ENCODE measurements at places on chromosomes 3 and 15.

- no peak for DNase-seq
These were observed 85.5 kb upstream of the CDV3 start for GRCh38 chr3:133487920-133488540.

GRCh38 chr3:186241910-186242821 is 119.9 kb downstream of the DGKG start:
- peak; percentile 93 for DNase-seq

DNA sequence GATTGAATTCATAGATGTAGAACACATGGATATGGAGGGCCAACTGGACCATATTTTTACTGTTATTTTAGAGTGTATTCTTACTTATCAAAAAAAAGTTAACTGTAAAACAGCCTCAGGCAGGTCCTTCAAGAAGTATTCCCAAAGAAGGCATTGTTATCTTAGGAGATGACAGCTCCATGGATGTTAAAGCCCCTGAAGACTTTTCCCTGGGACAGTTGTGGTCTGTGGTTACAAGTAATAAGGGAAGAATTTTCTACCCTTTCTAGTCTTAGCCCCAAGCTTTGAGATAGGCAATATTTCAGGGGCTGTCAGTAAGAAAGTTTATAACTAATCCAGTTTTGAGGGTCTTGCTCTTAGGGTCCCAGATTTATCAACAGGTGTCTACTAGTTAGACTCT is 62.5 kb downstream of the LRRC49 start:
- DNase-seq: no peak

DNA sequence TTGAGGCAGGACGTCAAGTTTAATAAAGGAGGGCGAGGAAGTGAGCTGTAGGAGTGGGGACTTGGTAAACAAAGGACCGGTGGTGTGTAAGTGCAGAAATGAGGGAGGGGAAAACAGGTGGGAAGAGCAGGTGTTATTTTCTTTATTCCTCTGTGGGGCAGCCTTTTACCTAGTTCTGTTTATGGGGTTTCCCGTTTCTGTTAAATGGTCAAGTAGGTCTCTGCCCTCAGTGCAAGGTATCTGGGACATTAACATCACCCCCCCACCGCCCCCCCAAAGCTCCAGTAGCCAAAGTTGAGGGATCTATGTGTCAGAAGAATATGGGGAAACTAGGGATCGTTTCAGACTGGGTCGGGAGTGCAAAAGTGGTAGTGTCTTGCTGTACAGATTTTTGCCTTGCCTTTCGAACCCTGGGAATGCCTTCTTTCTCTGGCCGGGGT is 893 bp downstream of the MGA start:
- DNase-seq: no peak

DNA sequence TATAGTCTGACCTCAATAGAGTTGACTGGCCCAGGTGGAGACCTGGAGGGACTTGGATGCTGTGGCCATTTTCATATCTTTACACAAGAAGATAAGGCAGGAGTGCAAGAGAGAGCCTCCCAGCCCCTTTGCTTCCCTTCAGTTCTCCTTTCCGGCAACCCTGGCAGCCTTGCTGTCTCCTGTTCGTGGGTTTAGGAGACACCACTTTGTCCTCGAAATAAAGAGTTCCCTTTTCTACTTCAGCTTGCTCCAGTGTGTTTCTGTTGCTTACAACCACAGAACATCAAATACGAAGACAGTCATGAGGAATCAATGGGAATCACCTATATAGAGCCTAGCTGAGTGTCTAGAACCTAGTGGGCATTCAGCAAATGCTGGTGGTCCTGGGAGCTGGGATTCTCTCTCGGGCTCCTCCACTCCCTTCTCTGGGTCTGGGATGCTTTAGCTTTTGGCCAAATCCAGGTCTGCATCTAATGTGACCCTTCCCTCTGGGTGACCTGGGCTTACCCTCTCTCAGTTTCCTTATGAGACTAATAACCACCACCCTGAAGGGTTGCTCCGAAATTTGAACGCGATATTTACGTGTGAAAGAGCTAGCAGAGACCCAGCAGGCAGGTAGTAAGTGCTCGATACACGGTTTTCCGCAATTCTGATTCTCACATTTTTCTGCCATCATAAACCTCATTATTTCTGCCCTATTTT is 44.5 kb downstream of the PCSK6 start:
- DNase-seq: no peak

- DNase-seq: peak; percentile 35
These were observed 703 bp downstream of the PEAK1 start for GRCh38 chr15:77418966-77419835.

- no peak for DNase-seq
These were observed 56.4 kb downstream of the UMPS start for GRCh38 chr3:124786511-124787241.

GRCh38 chr3:55789516-55789915 is 302.4 kb upstream of the WNT5A start:
- no peak for DNase-seq

Measured in MG63 (cell line).